ENCODE measurements at places on chromosomes 3 and 15. TPM values are rescaled to one million over a fixed set of nuclear protein-coding genes. Genes with fewer than 3 reads are reported as not detected.

SPINK8 gene
- total RNA-seq, result not detected

SLC12A1 gene
- total RNA-seq, result not detected

ADGRG7 gene
- total RNA-seq, result not detected

FRMD5 gene
- 1.2 TPM for total RNA-seq

TMEM207 gene
- total RNA-seq, result not detected
